Activated naive CD4-positive, alpha-beta T cell (primary cell): ENCODE measurements at places on chromosomes 7 and 10.

DNA sequence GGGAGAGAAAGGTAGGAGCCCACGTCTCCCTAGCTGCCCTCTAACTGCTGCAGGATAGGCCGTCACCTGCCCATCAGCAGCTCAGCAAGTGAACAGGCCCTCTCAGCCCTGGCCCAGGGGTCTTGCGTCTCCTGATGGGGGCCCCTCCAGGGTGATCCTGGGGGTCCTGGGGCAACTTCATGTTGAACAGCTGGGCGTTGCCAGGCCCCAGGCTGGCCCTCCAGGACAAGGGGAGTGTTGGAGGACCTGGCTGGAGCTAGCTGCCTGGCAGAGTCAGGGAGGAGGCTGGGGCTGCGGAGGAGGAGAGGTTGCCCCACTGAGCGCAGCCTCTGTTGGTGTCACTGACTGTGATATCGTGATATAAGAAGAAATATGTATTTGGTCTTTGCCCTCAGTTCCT is 34.7 kb downstream of the SPOCK2 start:
- no peak for DNase-seq

DNA sequence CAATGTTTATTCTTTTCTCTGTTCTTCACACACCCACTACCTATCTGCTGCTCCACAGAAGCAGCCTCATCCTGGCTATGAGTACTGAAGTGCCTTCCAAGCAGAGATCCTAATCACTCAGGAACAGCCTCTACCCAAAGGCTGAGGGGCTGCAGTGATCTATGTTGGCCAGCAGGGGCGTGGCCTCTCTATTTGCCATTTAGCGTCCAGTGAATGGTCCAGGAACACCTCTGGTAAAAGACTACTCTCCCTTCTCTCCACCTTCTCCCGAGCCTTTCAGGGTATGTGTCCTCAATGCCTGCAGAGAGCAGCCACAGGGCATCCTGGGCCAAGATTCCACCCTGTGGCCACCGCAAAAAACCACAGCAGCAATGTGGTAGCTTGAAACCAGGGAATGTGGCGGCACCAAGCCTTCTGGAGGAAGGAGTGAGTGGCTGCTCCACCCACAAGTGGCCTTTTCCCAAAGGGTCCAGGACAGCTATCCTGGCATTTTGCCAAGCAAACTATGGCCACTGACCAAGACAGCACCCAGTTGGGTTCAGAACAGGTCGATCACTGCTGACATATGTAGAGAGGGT is 70.9 kb downstream of the SYPL1 start:
- no peak for DNase-seq

DNA sequence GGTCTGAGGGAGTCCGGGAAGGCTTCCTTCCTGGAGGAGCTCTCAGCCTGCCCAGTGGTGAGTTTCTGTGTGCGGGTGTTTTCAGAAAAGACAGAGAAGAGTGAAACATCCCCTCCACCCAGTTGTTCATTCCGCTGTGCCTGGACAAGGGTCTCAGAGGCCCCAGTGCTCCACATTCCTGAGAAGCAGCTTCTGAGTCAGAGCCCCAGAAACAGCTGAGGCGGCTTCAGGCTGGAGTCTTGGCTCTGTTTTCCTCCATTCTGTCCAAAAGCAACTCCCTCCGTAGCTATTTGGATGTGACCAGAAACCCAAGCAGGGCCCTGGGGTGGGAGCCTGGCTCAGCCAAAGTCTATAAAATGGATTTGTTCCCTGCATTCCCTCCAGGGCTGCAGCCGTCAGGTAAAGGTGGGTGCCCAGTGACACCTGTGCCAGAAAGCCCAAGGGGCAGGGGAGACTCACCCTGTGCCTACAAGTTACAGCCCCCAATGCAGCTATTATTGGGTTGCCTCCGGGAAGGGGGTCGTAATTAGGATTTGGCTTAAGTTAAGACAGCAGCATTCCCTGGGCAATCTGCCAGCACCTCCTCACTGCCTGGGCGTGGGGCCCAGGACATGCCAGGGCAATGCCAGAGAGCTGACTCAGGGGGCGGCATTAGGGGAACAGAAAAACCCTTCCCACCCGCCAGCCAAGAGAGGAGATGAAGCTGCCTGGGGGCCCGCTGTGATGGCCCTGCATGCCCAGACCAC is 13.1 kb upstream of the CAMK2G start:
- no peak for DNase-seq

GRCh38 chr10:88091490-88092061 is 228.2 kb downstream of the PTEN start:
- DNase-seq: peak; percentile 9

GRCh38 chr10:71981015-71981875 is 17.1 kb downstream of the CHST3 start:
- no peak for DNase-seq

- no peak for DNase-seq
Observed at GRCh38 chr10:71840177-71840957, 10.7 kb downstream of the PSAP start.

- DNase-seq: no peak
Observed at GRCh38 chr10:103630156-103630555, 136.7 kb downstream of the NEURL1 start.

DNA sequence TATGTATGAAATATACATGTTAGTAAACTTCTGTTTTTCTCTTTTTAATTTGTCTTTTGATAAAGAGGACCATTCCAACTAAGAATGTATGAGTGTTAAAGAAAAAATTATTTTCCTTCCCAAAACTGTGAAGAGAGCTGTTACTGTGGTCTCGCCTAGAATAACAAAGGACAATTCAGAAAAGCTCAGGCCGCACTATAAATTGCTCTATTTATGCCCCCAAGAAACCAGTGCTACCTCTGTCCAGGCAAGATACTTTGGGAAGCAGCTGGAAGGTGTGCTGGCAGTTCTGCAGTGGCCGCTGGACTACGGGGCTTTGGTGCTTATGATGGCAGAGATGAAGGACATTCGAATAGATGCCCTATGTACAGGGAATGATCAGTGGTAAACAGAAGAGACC is 252.1 kb downstream of the DOCK4 start:
- no peak for DNase-seq

GRCh38 chr7:110888641-110889040 is 202.3 kb upstream of the LRRN3 start:
- no peak for DNase-seq

GRCh38 chr10:69632516-69633199 is 2.6 kb downstream of the FAM241B start:
- no peak for DNase-seq

- no peak for DNase-seq
Observed at GRCh38 chr10:25142116-25142864, 32.5 kb upstream of the GPR158 start.

DNA sequence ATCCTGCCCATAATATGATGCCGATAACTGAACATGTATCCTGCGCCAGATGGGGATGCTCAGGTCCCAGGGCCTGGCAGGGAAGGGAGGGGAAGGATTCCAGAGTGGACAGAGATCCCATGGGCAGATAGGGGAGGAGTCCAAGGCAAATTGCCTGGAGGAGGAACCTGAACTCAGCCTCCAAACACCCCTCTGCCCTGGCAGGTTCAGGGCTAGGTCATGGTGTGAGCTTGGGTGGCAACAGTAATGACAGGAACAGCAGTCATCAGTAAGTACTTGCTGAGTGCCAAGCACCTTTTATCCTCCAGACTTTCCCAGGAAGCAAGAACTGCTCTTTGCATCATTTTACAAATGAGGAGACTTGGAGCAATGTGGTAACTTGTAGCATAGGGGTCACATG is 3.8 kb upstream of the PALD1 start:
- no peak for DNase-seq

GRCh38 chr7:151271699-151272355 is 23.3 kb upstream of the SMARCD3 start:
- DNase-seq: no peak

- no peak for DNase-seq
Observed at GRCh38 chr7:7228967-7229366, 46.6 kb downstream of the C1GALT1 start.

DNA sequence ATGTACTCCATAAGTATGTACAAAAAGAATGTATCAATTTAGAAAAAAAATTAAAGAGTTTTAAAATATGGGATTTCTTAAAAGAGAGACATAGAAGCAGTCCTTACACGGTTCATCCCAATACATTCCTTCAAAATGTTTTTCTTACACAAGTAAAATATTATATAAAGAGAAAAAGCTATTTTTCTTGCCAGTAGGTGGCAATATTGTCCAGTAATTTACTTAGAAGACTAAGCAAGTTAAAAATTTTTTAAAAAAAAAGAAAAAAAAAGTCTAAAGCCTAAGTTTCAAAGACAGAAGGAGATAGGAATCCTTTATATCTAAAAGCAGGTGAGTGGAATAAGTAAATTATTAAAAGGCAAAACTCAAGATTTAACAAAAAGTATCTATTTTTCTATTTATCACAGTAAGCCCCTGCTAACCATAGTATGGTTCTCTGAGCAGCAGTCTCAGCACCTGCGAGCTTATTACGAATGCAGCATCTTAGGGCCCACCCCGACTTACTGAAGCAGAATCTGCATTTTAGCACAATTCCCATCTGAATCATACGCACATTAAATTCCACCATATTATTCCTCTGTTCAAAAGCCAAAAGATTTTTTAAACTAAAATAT is 240.6 kb downstream of the DGKI start:
- DNase-seq: no peak

- no peak for DNase-seq
Observed at GRCh38 chr10:9547936-9548904, 1469.5 kb upstream of the CELF2 start.

DNA sequence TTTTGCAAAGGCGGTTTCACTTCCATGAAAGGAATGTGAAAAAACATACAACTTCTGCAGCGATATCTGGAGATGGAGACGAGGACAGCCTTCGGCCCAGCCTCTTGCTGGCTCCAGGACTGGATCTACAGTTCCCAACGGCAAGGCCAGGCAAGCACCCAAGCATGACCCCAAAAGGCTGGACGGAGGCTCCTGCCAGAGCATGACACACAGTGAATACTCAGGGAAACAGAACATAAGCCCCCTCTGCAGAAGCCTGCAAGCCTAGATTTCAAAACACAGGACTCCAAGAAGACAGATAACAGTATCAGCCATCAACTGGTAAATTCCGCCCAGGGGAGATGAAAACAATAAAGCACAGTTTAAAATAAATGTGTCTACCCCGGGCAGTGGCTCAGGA is 3.3 kb upstream of the LRRC27 start:
- no peak for DNase-seq
